ENCODE measurements at places on chromosomes 7 and 10. TPM values are rescaled to one million over a fixed set of nuclear protein-coding genes. Genes with fewer than 3 reads are reported as not detected.

DNA sequence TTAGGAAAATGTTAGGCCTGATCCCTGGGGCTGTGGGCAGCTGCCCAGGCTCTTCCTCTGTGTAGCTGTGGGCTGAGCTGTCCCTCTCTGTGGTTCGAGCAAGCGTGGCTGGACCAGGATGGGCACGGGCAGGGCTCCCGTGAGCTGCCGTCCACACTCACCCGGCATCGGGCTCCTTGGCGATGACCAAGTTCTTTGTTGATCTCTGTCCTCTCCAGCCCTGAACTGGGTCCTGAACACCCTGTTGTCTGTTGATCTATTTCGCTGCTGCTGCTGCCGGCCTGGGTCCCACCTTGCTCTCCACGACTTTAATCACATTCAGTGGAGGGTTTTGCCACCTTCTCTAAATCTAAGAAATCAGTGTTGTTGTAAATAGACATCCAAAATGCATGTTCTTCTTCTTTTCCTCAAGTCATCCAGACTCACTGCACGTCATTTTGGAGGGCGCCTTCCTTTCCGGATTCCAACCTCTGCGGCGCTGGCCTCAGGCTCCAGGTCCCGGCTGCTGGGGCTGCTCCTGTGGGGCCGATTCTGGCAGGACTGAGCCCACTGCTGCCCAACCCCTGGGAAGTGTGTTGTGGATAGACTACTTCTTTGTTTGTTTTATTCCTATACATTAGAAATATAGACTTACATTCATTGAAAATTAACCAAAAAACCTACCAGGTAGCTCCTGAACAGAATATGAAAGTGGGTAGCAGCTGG lies 100.6 kb downstream of the DYNC2I1 start:
- DNase-seq = no peak

DNA sequence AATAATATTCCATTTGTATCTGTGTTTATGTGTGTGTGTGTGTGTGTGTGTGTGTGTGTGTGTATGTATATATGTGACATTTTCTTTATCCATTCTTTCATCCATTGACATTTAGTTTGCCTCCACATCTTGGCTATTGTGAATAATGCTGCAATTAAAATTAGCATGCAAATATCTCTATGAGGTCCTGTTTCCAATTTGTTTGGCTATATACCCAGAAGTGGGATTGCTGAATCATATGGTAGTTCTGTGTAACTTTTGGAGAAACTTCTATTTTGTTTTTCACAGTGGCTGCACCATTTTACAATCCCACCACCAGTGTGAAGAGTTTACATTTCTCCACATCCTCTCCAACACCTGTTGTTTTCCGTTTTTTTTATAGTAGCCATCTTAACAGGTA lies 53.1 kb downstream of the CH25H start:
- DNase-seq = no peak

DNA sequence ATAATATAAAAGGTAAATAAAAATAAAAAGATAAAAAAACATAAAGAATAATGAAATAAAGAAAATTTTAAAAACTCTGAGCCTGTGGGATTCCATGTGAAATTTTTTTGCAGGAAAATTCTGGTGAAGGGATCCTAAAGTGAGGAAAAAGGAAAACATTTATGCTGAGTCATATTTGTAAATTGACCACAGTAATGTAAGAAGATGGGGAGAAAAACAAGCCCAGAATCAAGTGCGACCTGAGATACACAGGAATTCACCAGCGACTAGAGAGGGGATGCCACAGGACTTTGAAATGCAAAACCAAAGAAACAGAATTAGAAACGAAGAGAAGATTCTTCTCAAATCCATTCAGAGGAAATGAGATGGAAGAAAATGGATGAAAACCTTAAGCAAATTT lies 133.8 kb upstream of the PFKP start:
- no peak for DNase-seq

DNA sequence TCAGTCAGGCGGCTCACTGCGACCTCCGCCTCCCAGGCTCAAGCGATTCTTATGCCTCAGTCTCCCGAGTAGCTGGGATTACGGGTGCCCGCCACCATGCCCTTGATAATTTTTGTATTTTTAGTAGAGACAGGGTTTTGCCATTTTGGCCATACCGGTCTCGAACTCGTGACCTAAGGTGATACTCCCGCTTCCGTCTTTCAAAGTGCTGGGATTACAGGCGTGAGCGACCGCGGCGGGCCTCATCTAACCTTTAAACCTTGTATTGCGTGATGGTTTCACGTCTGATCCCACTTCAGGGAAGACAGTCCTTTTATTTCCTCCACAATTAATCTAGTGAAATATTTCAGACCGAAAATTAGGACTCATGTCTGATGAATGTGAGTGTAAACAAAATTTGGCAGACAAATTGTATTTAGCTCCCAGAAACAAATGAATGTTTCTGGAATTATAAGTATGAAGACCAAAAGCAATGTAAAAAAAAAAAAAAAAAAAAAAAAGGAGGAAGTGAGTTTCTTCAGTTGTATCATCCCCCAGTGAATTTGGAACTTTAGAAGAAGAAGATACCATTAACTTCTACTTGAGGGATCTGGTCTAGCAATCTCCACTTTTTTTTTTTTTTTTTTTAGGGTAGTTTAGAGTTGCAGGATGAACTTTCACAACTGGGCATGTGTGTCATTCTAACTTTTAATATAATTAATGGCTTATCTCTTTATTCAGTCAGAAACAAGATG lies 1.6 kb downstream of the NUP42 start:
- DNase-seq = no peak

DNA sequence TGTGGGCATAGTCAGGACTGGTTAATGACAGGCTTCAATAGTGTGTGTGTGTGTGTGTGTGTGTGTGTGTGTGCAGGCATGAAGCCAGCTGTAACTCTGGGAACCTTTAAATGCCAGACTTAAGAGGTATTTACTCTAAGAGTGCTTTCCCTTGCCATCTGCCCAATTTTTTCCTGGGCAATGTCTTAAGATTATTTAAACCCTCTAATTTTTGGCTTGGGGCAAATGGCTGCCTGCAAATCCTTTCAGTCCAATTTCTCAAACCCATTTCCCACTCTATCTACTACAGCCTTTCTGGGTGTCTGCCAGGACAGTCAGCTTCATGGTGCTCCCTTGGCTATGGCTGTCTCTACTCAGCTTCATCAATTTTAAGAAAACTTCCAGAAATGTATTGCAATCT lies 62.6 kb upstream of the C1GALT1 start:
- no peak for DNase-seq

DNA sequence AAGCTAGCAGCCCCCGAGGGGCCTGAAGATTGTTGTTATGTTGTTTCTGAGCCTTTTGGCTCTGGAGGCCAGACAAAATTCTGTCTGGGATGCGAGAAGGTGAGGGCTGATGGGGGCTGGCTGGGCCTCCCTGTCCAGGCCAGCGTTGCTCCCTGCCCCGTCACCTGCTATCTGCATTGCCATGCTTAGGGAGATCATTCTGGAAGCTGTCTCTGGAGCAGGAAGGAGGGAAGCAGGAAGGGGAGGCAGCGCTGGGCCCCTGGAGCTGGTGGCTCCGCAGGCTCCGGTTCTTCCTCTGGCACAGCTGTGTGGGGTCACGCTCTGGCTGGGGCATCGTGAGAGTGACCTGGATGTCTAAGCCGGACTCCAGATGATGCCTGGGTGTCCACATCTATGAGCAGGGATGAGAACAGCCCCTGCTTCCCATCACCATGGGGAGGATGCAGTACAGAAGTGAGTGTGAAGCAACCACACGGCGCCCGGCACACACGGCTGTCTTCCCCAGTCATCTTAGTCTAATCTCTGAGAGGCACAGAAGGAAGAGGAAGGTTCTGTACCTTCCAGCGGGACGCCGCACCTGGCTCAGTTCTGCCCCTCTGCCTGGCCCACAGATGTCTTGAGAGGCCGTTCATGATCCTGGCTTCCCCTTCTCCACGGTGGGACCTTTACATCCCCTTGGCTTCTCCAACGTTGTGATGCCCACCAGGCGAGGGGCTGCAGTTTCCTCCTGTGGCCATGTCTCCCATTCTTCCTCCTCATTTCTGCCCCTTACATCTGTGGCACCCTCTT lies 11.9 kb upstream of the NPS start:
- DNase-seq = no peak

- DNase-seq = no peak
Measured at GRCh38 chr10:44242091-44242490, 142.8 kb downstream of the CXCL12 start.

Gene C10orf90
- total RNA-seq = not detected

Gene GNG11
- total RNA-seq = not detected

Gene ASCC1
- total RNA-seq = 67.8 TPM

Gene AEBP1
- 18.2 TPM for total RNA-seq

Data from activated CD4-positive, alpha-beta T cell treated with anti-CD3 and anti-CD28 coated beads for 36 hours (primary cell).